Right forelimb (tissue), 1 donor: ENCODE measurements at places on chromosomes 3 and 15.

- no peak for DNase-seq
These were observed 130.4 kb downstream of the PCCB start for GRCh38 chr3:136380530-136380929.

DNA sequence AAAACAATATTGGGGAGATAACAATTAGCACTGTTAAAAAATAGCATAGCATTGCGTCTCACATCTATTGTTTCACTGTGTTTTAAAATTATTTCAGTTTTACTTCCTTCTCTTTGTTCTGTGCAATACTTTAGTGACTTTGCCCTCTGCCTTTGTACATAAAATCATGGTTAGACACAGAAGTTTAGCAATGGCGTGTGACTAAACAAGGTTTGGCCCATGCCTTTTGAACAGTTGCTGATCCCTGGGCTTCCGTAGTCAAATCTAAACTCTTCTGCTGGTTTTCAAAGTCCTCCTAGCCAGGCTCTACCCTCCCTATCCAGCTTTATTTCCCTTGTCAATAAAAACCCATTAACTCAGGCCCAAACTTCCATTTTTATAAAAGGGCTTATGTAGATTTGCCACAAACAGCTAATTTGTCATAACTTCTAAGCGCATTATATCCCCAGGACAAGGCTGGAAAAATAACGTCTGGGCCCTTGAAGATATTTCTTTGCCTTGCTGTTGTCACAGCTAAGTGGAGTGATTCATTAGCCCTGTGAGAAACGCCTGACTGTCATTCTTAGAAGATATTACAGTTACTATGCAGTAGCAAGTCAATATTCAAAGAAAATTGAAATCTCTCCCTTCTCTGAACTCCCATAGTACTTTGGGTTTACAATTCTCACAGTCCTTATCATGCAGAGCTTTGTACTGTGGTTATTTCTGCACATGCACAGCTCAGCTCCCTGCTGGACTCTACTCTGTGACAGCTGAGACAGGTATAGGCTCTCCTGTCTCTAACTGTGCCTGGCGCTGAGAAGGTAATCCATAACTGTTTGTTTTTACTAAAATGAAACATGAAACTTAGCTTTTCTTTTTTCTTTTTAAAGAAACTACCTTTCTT, 123.4 kb upstream of the SLC24A5 start:
- DNase-seq = no peak

GRCh38 chr15:95027981-95028380, 796.6 kb downstream of the MCTP2 start:
- no peak for DNase-seq

DNA sequence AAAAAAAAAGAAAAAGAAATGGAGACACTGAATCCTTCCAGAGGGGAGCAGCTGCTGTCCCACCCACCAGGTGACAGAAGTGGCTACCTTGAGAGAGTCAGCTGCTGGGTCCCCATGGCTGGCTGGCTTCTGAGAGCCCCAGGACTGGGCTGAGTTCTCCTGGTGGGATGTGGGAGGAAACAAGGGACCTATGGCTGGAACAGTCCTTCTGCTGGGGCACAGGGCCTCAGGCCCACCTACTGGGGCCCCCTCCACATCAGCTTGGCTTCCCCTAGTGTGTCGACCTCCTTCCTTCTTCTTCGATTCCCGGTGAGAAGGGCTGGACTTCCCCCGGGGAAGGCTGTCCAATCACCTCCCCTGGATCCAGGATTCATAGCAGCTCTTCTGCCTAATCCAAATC, 32.3 kb downstream of the PRR20G start:
- DNase-seq = no peak

- no peak for DNase-seq
These were observed 102.2 kb downstream of the TMEM266 start for GRCh38 chr15:76162036-76162398.
